ENCODE measurements at places on chromosomes 3 and 15.

DNA sequence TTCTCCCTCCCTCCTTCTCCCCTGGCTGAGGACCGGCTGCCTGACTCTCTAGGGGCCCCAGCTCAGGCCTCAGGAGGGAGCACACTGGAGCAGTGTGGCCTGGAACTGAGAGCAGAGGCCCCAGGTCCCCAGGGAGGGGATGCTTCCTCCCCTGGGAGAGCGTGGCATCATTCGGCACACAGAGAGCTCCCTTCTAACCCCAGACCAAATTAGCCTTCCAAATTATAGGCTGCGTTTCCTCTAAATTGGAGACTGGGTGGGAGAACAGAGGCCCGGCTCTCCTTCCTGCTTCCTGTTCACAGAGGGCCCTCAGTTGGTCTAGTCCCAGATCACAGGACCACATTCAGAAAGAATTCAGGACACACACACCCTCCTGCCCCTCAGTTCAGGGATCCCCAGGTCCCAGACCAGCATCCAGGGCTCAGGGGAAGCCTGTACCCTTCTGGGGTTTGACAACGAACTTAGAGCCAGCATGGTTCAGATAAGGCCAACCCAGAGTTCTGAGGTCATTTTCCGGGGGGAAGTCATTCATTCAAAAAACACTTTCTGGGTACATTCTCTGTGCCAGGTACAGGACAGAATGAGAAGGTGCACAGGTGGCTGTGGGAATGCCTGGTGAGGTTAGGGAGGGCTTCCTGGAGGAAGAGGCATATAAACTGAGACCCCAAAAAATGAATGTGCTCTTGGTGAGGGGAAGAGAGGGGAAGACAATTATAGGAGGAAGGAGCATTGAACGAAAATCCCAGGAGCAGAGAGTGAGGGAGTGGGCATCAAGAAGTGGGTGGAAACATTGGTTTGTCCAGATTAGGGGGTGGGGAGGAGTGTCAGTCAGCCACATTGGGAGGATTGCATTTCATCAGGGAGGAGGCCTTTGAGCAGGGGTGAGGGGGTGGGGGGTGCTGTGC lies 28.4 kb upstream of the RPL29 start:
- DNase-seq, result no peak

DNA sequence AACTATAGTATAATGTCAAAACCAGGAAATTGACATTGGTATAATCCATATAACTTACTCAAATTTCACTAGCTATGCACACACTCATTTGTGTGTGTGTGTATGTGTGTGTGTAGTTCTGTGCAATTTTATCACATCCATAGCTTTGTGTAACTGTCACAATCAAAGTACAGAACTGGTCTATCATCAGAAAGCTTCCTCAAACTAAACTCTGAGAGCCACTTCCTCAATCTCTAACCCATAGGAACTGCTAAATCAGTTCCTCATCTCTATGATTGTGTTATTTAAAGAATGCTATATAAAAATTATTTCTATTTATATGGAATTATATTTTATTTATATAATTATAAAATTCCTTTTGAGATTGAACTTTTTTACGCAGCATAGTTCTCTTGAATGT lies 18.1 kb downstream of the LNP1 start:
- no peak for DNase-seq

- DNase-seq, result no peak
Measured at GRCh38 chr3:187968883-187969580, 184.9 kb upstream of the LPP start.

- no peak for DNase-seq
Measured at GRCh38 chr15:68413363-68414205, 18.4 kb downstream of the ITGA11 start.

DNA sequence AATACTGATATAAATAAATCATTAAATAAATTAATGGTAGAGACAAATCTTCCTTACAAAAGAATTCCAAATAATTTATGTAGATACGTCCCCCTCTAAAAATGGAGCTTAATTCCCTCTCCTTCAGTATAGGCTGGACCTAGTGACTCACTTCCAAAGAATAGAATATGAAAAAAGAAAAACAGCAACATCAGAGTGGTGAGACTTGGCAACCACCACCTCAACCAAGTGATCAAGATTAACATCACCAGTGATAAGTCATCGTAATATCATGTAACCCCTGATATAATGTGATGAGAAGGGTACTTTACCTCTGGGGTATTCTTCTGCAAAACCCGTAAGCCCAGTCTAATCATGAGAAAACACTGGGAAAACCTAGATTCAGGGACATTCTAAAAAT lies 13.4 kb downstream of the GOLGB1 start:
- DNase-seq, result no peak

DNA sequence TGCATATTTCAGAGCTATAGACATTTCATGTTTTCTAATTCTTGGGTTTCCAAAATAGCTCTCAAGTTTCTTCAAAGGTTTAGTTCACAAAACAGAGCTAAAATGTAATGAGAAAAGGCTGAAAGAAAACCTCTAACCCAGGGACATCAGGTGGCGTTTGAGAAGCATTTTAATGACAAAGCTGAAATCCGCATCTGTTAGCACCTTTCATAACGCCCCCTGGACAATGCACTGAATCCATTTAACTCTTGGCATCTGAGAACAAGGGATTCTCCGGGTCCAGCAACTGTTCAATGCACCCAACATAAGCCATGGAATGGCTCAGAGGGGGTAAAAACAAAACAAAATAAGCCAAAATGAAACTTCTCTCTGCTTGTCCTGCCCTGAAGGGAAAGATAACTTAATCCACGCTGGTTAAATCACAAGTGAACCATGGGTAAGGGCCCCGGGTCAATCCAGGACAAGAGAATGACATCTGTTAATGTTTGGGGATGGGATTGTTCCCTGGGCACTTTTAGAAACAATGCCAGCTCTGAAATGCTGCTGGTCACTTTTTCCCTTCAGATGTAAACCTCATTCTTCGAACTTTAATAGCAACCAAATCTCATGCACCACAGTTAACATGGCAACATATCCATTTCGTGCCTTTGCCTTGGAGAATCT lies 466.2 kb upstream of the ADAMTS9 start:
- DNase-seq, result no peak

GRCh38 chr3:16050641-16051467 lies 123.6 kb upstream of the GALNT15 start:
- no peak for DNase-seq

- no peak for DNase-seq
Measured at GRCh38 chr3:68664276-68664675, 268.1 kb downstream of the TAFA4 start.

DNA sequence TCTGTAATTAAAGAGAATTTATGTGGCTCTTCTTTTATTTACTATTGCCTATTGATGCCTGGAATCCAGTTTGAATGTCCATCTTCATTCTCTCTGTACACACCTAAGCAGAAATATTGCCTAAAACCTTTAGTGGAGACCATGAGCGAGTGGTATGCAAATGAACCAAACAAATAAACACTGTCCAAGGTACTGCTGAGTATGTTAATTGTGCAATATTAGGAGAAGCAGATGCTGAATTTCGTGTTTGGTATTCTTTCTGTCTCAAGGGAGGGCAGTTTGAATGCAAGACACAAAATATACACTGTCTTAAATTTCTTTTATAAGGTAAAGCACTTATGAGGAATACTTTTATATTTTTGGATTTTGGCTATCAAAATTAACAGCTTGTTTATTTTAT lies 440.9 kb downstream of the RBMS3 start:
- DNase-seq, result no peak

GRCh38 chr3:46845397-46845859 lies 17.8 kb downstream of the MYL3 start:
- peak; percentile 29 for DNase-seq

DNA sequence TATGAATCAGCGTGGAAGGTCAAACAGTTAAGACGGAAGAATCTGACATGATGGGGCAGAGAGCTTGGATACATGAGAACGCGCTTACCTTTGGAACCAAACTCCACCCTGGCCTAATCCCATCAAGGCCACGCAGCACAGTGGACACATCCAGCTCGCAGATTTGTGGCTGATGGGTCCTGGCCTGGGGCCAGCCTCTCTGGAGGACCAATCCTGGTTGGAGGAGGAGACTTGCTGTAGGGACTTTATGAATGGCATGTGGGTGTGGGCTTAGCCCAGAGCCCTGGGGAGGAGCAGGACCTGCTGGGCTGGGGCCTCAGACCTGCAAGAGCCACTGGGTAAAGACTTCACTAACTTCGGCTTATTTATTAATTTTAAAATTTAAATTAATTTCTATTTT lies 73.4 kb upstream of the ANKRD34C start:
- no peak for DNase-seq

DNA sequence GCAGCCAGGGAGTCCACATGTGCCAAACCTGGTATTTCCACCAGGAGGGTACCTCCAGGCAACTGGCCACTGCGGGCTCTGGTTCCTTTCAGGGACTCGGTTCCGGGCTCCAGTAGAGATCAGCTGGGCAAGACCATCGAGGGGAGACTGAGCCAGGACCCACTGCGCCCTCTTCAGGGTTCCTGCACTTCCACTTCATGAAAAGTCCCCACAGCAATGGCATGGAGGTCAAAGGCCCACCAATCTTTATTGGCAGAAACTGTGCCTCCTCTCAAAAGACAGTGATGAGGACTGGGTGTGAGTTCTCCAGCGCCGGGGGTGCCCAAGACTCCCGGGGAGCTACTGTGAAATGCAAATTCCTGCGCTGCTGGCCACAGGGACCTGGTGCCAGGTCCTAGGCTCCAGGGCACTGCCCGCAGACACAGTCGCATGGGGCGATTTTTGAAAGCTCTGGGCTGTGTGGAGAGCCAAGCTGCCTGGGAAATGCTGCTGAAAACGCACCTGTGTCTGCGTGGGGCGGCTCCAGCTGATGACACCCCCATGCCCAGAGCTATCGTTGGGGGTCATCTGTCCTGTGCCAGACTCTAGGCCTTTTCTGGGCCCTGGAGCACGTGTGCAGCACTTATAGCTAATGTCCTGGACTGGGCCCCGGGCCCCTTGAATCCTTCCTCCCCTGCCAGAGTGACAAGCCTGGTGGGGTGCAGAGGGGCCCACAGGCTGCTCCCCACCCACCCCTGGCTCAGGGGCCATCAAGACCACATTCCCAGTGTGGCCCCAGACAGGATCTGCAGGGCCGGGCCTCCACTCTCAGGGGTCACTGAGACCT lies 144.0 kb downstream of the NSMCE3 start:
- no peak for DNase-seq

DNA sequence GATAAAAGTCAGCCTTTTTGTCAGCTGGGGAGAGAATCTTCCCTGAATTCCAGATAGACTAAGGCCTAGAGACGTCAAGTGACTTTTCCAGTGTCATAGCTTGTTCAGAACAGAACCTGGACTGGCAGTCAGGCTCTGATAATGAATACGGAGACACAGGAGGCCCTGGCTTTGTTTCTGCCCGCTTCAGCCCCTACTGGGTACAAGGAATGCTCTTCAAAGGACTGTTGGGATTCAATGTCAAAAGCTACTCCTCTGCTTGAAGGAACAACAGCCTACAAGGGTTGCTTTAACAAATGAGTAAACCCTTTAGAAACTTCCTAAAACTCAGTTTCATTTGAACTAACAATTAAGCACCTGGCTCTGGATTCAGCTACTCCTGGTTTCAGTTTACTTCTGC lies 412.3 kb downstream of the OXSM start:
- no peak for DNase-seq

GRCh38 chr15:69002783-69003182 lies 11.7 kb upstream of the NOX5 start:
- DNase-seq, result no peak

- no peak for DNase-seq
Measured at GRCh38 chr3:65758876-65759598, 279.7 kb downstream of the MAGI1 start.

DNA sequence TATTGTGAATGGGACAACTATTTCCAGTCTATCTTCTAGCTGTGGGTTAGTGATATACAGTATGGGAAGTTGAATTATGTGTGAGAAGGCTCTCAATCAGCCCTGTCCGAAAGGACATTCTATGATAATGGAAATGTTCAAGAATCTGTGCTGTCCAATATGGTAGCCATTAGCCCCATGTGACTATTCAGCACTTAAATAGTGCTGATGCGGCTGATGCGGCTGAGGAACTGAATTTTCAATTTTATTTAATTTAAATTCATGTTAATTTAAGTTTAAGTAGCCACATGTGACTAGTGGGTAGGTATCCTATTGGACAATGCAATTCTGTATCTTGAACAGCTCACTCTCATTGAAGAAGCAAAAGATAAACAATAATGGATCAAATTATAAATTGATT lies 98.5 kb downstream of the MYLK start:
- no peak for DNase-seq

DNA sequence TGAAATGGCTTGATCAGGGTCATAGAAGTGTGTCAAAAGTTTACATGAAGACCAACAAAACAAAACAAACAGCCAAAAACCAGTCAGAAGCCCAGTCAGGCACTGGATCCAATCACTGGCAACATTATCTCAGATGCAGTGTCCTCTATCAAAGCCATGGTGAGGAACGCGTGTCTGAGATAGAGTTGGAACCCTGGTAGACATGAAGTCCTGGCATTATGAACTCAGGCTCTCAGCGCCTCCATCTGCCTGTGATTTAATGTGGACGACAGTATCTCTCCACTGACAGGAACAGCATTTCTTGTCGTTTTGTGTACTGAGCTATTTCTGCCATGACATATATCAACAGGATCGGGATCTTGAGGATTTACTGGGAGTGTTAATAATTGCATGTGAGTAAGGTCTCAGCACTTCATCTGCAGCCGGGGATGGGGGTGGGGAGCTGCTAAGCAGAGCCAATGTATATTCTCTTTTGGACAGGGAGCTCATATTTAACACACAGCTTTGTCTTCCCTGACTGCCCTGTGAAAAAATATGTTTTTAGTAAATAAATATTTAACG lies 1120.0 kb downstream of the IGSF11 start:
- DNase-seq, result no peak

DNA sequence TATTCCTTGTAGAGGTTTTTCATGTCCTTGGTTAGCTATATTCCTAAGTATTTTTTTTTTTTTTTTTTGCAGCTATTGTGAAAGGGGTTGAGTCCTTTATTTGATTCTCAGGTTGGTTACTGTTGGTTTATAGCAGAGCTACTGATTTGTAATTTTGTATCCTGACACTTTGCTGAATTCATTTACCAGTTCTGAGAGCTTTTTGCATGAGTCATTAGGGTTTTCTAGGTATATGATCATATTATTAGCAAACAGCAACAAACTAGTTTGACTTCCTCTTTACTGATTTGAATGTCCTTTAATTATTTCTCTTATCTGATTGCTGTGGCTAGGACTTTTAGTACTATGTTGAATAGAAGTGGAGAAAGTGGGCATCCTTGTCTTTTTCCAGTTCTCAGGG lies 737.4 kb downstream of the ZNF385D start:
- DNase-seq, result no peak

DNA sequence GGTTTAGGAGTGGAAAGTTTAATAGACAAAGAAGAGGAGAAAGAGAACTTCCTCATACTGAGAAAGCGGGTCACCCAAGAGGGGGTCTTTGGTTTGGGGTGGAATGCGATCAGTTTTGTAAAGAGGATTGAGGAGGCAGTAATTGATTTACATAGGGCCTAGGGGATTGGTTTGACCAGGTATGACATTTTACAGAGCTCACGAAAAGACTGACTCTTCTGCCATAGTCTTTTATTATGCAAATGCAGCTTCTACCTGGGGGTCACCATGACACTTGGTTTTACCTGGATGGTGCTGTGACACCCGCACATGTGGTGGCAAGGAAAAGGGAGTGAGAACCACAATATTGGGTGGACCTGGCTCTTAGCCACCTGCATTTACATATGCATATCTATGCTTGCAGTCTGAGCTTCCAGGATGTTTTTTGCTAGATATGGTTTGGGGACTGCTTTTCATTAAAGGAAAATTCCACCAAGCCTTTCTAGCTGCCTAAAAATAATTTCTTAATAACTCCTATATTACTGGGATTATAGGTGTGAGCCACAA lies 6.9 kb upstream of the NME9 start:
- no peak for DNase-seq
